A549 (cell line): ENCODE measurements at places on chromosomes 6 and 20.

GRCh38 chr6:166336847-166337246 lies 5.5 kb downstream of the SFT2D1 start:
- DNase-seq, result no peak

DNA sequence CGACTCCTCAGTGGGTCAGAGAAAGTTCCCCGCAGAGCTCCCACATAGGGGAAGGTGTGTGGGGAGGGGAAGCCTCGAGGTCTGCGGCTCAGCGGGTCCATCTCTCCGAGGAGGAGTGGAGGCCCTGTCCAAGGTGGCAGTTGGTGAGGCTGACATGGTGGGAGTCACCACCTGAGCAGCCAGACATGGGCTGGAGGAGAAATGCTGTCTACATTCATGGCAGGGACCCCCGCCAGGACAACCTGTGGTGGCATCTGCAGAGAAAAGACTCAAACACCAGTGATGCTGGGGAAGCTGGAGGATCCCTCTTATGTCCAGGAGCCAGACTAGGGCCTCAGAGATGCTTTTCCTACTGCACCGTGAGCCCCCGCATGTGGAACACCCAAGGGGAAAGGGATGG lies 49.8 kb downstream of the BMP7 start:
- no peak for DNase-seq

GRCh38 chr6:2166717-2167116 lies 78.7 kb downstream of the GMDS start:
- DNase-seq, result no peak

DNA sequence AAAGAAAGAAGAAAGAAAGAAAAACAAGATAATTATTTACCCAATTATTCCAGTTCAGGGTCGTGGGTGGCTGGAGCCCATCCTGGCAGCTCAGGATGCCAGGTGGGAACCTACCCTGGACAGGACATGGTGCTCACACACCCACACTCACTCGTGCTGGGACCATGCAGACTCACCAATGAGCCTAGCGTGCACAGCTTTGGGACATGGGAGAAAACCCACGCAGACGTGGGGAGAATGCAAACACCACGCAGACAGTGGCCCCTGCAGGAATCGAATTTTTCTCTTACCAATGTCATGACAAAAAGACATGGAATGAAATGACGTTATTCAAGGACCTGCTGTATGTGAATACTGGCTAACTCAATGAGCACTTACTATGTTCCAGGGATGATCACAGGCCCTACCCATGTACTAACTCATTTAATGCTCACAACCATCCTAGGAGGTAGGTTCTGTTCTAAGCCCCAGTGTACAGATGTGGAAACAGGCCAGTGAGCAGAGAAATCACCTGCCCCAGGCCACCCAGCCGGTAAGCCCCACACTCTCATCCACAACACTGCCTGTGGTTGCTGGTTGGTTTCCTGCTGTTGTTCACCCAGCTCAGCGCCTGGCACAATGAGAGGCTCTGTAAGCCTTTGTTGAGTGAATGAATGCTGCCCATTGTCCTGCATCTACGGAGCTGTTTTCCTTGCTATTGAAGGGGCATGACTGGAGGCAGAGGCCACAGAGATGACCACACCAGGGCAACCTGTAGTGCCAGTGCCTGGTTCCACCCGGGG lies 6.8 kb upstream of the PI16 start:
- no peak for DNase-seq

DNA sequence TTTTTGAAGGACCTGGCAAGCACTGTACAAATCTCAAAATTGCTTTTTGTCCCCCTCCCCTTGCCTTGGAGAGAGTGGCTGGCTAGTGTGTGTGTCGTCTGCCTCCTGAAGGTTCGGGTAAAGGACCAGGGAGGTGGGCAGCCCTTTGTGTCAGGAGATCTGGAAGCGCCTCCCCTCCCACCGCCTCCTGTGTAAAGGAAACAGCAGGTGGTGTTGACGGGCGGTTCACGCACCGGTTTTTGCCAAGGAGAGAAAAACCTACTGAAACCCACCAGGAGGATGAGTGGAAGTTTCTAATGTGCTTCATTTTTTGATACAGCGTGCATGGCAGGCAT lies 1.2 kb downstream of the ENTPD6 start:
- DNase-seq, result no peak

- DNase-seq, result no peak
Measured at GRCh38 chr6:163352011-163352685, 62.4 kb upstream of the QKI start.

- peak; percentile 28 for DNase-seq
Measured at GRCh38 chr6:86937219-86938079, at the start of gene HTR1E. Gene HTR1E, plus strand, starts transcription at chr6:86937528. Its CDS starts 77,807 bp downstream, at chr6:87015335.

DNA sequence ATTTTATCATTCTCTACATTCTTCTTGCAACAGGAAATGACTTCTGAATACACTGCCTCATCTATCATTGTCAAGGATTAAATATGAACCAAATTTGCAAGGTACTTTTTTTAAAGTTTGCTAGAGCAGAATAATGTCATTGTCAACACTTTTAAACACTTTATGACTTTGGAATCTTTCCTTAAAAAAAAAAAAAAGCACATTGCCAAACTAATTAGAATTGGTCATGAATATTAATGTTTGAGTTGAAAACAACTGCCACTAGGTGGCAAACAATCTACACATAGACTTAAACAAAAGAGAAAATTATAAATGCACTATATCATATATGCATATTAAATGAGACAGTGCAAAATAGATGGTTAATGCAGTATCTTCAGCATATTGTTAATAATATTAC lies 32.5 kb upstream of the TMEM244 start:
- DNase-seq, result peak; percentile 11

DNA sequence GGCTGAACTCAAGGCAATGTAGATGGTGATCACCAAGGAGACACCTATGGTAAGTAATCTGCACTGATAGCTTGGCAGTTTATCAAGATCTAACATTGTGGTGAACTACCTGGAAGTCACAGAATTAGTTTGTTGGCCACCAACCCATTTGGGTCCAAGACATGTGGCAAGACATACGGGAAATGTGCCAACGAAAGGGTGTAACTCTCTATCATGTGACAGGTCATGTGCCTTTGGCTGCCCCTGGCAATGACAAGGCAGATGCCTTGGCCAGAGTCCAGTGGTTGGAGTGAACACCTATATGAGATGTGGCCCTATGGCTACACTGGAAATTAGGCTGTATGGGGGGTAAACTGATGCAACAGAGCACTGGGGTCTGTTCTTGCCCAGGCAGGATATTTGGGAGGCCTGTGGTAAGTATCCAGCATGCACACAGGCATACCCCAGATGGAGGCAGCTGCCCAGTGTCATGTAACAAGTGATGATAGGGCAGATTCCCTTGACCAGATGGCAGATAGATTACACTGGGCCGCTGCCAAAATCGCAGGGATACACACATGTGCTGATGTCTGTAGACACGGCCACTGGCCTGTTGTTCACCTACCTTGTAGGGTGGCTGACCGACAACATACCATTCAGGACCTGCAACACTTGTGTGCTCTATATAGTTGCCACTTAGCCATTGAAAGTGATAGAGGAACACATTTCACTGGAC lies 35.5 kb upstream of the HSF2 start:
- DNase-seq, result no peak

DNA sequence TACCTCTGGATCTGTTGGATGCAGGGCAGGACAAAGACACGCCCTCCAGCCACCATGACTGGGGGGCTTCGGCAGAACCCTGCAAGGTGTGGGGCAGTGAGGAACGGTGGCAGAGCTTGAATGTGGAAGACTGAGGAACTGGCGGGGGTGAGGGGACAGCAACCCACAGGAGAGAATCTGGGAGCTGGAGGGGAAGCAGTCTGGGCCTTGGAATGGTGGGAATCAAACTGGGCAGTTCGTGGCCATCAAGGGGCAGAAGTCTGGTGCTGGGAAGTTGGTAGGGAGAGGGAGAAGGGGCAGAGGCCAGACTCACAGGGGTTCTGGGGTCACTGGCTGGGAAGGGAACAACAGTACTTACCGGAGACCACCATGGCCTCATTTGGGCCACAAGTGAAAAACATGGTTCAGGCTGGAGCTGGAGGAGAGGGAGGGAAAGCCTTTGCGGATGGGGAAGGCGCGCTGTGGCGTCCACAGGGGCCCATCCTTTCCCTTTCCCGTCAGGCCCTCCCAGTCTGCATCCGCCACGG lies 635 bp downstream of the FLOT1 start:
- DNase-seq, result no peak

DNA sequence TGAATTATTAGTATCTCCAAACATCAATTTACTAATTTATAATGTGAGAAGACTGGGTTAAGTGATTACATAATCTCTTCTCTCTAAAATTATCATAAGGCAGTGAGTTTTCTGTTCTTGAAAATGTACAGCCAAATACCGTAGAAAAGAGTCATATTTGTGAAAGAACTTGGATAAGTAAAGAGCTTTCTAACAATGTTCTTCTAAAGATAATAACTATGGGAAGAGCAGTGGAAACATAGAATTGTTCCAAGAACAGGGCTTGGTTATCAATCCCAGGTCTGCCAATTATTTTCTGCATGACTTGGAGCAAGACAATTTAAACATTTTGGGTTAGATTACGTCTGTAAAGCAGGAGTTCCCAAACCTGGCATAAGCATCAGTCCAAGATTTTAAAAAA lies 198.1 kb upstream of the SGK1 start:
- DNase-seq, result no peak

DNA sequence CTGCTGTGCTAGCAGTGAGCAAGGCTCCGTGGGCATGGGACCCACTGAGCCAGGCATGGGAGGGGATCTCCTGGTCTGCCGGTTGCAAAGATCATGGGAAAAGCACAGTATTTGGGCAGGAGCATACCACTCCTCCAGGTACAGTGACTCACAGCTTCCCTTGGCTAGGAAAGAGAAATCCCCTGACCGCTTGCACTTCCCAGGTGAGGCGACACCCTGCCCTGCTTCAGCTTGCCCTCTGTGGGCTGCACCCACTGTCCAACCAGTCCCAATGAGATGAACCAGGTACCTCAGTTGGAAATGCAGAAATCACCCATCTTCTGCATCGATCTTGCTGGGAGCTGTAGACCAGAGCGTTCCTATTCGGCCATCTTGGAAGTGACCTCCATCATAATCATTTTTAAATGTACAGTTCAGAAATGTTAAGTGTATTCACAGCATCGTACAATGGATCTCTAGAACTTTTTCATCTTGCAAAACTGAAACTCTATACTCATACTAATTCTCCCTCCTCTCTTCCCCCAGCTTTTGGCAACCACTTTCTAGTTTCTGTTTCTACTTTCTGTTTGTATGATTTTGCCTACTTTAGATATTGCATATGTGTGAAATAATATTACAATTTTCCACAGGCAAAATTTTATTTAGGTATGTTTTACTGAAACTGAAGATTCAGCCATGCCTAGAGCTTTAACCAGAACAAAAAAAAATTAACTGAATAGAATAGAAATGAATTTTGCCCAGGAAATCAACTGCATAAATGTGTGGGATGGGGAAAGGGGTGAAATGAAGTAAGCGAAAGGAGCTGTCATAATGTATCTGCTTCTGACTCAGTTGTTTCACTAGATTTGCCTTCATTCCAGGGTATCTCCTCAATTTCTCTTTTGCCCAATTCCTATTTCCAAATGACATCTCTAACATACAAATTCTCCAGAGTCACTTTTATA lies 100.0 kb downstream of the RWDD2A start:
- no peak for DNase-seq

GRCh38 chr20:63116412-63117106 lies 99.4 kb downstream of the YTHDF1 start:
- DNase-seq, result peak; percentile 56
